ENCODE measurements at places on chromosomes 6 and 20.

GRCh38 chr6:143176090-143177021, 115.7 kb downstream of the AIG1 start:
- DNase-seq, result no peak

- no peak for DNase-seq
Measured at GRCh38 chr6:90604546-90604945, 17.7 kb upstream of the MAP3K7 start.

- DNase-seq, result no peak
Measured at GRCh38 chr6:127328043-127328609, 15.3 kb downstream of the ECHDC1 start.

- no peak for DNase-seq
Measured at GRCh38 chr6:14450133-14450504, 332.5 kb downstream of the CD83 start.

- DNase-seq, result no peak
Measured at GRCh38 chr6:43937236-43938177, 167.5 kb downstream of the VEGFA start.
